Mesendoderm (in vitro differentiated cells): ENCODE measurements at places on chromosomes 11 and 22.

- DNase-seq = peak; percentile 72
Observed at GRCh38 chr11:132028380-132029240, 658.2 kb downstream of the NTM start.

GRCh38 chr11:126127898-126128297 is 65.2 kb upstream of the CDON start:
- DNase-seq = no peak

DNA sequence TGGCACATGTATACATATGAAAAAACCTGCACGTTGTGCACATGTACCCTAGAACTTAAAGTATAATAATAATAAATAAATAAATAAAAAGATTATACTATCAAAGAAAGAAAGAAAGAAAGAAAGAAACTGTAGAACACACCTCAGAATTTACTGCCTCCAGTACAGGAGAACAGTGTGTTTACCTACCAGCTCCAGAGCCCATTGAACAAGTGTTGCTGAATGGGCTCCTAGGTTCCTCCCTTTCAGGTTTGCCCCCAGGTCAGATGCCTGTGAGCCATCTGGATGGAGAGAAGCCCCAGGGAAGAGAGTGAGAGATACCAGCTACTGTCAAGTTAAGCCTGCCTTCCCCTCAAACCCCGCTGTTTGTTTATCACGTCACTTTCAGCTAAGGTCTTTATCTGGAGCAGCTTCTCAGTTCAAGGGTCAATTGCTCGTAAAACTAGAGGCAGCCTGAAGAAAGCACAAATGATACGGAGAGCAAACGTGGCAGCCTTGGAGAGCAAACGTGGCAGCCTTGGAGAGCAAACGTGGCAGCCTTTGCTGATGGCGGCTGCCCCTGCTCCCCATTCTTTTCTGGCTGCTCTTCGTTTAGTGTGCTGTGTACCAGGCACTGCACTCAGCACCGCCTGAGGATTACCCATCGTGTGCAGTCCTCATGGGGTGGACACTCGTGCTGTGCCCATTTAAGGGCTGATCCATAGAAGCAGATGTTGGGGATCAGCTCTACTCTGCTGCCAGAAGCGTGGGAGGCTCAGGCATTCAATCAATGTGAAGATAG is 111.7 kb downstream of the ADAMTS15 start:
- DNase-seq = peak; percentile 79

DNA sequence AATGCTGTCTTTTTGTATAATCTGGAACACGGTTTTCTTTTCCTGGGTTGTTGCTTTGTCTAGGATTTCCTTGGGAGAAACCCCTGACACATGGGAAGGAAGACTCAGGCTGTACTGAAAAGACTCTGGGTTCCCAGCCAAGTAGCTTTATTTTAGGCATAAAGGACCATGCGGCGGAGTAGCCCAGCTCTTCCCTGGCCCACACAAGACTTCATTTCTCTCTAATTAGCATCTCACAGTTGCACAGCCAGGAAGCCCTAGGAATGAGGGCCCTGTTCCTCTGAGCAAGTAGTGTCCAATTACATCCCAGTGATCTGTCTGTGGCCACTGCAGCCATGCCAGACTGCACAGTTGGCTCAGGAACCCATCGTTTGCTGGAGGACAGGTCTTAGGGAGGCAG is 319.5 kb downstream of the TENM4 start:
- DNase-seq = no peak

DNA sequence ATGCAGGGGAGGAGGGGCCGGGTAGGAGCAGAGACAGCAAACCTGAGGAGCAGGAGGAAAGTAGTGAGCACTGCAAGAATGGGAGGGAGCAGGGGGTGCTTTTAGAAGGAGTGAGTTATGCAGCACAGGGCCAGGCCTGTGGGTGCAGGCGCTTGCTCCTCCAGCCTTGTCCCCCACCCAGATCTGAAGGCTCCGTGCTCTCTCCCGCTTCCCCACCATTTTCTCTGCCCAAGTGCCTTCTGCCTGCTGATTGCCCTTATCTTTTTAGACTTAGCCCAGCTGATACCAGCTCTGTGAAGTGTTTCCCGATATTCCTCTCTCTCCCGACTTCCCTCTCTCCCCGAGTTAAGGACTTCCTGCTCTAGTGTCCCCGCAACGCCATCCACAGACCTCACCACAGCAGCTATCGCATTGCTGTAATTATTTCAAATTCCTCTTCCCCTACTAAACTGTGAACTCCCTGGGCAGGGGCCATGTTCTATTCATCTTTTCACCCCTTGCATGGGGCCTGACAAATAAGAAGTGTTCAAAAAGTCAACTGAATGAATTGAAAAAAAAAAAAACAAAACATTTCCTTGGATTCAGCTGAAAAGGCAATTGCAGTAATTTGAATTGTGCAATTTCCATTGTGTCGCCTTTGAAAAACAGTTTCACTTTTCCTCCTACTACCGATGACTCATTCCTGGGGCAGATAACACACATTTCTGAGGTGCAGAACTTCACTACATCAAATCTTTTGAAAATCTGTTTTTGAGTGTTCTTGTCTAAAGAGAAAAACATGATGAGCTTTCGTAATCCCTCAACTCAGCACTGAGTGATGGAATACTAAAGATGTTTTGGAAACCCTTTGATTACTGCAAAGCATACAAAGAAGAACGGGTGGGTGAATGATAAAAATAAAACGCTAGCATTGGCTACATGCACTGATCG is 69.7 kb upstream of the BMAL1 start:
- peak; percentile 85 for DNase-seq
